ENCODE measurements at places on chromosomes 7 and 10.

DNA sequence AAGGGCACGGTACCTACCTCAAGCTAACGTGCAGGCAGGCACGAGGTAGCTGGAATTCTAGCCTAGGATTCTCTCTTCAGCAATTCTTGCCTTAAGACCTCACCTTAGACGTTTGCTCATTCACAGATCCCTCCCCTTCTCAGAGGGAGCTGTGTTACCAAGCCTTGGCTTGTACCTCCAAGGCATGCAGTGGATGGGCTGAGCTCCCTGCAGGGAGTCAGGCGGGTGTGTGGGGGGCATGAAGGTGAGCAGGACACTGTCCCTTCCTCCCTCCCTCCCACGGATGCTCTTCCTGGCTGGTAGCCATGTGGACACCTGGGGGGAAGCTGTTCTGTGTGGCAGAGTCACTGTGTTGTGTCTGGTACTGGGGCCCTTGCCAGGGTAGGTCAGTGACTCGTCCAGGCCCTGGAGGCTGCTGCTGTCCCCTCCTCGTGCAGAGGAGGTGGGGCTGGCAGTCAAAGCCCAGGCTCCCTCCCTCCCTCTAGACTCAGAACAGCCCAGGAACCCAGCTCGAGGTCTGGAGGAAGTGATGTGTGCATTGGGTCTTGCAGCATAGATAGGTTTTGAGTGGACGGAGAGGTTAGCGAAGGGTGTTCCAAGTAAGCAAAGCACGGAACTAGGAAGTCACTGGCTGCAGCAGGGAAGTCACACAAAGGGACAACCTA is 222.2 kb upstream of the SH2B2 start:
- no peak for DNase-seq

GRCh38 chr7:30255064-30255769 is 29.2 kb upstream of the ZNRF2 start:
- DNase-seq: no peak

- DNase-seq: no peak
Observed at GRCh38 chr10:131997366-131998049, 15.8 kb upstream of the BNIP3 start.

- no peak for DNase-seq
Observed at GRCh38 chr10:73871295-73872189, 2.8 kb downstream of the CAMK2G start.

DNA sequence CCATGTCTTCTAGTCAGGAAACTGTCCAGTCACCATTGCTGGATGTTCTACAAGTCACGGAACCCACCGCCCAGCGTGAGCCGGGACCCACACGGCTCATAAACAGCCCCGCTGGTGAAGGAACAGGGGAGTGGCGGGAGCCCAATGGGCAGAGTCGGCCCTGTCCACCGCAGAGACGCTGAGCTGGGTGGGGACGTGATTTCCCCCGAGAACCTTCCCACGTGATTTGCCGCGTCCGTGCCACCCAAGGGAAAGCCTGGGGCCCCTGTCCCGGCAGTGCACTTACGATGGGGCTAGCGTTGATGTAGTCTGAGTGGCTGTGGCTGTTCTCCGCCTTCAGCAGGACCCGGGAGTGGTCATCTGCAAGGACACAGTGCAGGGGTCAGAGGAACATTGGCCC is 266.9 kb downstream of the DNAJB6 start:
- DNase-seq: no peak

DNA sequence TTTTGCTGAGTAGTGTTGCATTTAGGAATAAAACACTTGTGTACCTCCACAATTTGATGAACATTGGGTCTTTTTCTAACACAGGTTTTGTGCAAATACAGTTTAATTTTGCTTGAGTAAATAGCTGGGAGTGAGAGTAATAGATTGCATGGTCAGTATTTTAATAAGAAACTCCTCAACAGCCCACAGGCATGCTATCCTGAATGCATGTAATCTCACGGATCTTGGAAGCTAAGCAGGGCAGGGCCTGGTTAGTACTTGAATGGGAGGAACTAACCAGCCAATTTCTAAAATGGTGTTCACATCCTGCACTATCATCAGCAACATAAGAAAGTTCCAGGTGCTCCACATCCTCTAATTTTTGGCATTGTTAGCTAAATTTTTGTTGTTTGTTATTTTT is 685.4 kb upstream of the MBL2 start:
- DNase-seq: no peak

DNA sequence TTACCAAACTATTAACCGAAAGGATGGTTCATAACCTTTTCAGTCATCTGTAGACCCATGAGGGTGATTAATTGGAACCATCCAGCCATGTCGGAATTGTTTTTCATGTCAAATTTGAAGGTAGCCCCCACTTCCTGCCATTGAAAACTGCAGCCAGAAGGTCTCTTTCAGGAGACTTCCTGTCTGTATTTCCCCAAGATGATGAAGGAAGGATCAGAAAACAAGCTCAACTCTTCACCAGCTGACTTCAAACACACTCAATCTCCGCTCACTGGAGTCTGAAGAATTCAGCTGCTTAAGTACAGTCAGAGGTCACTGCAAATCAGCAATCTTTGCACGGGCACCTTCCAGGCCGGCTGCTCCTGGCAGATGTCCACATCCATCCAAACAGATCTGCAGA is 291.7 kb upstream of the NPVF start:
- DNase-seq: no peak

GRCh38 chr7:144786079-144786478 is 49.8 kb downstream of the TPK1 start:
- DNase-seq: no peak

DNA sequence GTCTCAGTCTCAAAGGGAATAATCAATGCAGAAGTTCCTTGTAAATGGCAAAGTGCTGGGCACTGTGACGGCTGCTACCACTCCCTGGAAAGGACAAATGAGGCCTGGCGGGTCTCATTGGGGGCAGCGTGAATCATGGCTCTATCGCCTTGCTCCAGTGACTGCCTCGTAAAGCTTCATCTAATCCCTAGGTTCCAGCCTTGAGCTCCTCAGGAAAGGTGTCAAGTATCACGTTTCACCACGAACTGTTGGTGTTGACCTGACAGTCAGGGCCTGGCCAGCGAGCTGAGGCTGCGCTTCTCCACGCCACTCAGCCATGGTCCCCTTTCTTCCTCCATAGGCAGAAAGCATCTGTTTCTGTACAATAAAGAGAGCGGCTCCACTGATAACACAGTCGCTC is 126.7 kb upstream of the ZNF32 start:
- no peak for DNase-seq

GRCh38 chr10:128147064-128147463 is 20.8 kb upstream of the MKI67 start:
- DNase-seq: peak; percentile 33

DNA sequence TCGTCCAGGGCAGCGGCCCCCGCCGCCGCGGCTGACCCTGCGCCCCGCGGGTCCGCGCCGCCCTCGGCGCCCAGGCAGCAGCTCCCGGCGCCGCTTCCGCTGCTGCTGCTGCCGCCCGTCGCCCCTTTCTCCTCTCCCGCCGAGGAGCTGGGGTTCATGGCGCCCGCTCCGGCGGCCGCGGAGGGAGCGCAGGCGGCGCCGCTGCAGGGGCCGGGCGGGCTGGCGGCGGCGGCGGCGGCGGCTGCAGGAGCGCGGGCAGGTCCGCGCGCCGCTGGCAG is 286 bp downstream of the DGKI start:
- no peak for DNase-seq

GRCh38 chr7:857661-858060 is 18.7 kb upstream of the GET4 start:
- DNase-seq: no peak

DNA sequence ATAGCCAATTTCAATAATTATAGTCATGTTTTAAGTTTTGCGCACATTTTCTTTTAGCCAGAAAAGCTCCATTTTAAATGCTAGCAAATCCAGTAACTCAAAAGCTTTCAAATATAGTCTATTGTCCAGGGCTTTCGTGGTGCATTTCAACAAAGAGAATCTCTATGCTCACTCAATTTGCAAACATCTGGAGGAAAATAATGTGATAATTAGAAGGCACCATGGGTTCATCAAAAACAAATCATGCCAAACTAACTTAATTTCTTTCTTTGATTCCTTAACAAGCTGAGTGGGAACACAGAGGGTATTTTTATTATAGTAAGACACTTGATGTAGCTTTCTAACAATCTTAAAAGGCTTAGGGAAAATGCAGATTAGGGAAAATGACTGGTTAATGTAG is 179.8 kb downstream of the NXPH1 start:
- DNase-seq: no peak

GRCh38 chr7:149720372-149721083 is 52.9 kb downstream of the ZNF467 start:
- no peak for DNase-seq

DNA sequence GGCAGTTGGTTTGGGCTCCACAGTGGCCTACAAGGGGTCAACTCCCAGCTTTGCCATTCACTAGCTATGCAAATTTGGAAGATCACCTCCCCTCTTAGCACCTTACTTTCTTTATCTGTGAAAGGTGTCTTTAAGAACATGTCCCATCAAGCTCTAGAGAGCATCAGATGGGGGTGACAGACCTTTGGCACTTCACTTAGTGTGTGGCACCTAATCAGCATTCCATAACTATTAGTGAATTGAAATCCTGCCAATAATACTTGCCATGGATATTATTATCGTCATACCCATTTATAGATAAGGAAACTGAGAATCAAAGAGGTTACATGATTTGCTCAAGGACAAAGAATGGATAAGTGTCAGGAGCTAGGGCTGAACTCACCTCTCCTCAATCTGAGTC is 51.9 kb downstream of the PLPP4 start:
- no peak for DNase-seq

DNA sequence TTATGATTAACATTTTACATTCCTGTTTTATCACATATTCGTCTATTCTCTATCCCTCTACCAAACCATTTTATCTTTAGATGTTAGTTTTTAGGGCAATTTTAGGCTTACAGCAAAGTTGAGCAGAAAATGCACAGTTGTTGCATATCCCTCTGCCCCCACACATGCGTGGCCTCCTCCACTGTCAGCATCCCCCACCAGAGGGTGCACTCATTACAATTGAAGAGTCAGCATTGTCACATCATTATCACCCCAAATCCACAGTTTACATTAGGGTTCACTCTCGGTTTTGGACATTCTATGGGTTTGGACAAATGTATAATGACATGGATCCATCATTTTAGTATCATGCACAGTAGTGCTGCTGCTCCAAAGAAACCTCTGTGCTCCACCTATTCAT is 86.4 kb downstream of the WDR37 start:
- DNase-seq: peak; percentile 17
